ENCODE measurements at places on chromosomes 6 and 20.

DNA sequence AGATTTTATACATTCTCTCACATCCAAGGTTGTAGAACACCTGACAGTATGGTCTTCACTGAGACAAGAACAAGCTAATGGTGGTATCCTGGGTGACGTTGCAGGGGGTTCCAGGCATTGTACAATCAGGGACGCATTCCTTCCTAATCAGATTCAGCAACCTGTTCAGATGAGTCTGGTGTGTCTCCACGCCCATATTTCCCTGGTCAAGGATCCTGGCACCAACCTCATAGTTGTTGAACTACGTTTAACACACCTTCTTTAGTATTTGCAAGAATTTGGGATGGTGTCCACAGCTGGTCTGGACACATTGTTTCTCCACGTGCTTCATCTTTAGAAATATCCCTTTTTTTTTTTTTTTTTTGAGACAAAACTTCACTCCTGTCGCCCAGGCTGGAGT lies 161.0 kb upstream of the CDYL start:
- DNase-seq: no peak

DNA sequence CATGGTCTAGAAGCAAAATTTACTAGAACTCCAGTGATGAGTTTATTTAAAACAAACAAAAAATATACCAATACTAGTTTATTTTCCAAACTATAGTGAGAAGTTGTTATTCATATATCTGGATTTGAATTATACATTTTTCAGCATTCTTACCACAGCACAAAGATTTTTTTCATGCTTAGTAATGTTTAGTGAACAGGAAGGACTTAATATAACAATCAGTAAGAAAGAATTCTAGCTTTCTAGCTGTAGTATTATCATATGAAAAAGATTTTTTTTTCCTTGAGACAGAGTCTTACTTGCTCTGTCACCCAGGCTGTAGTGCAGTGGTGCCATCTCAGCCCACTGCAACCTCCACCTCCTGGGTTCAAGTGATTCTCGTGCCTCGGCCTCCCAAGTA lies 13.8 kb downstream of the MARCKS start:
- DNase-seq: no peak

- DNase-seq: peak; percentile 27
Measured at GRCh38 chr6:155143029-155143577, 120.7 kb upstream of the CLDN20 start.

GRCh38 chr6:135972150-135972549 lies 120.6 kb downstream of the PDE7B start:
- no peak for DNase-seq

GRCh38 chr6:157047951-157048350 lies 270.8 kb downstream of the ARID1B start:
- DNase-seq: no peak

Measured in CD4-positive, CD25-positive, alpha-beta regulatory T cell (primary cell).